ENCODE measurements at places on chromosomes 6 and 20. TPM values are rescaled to one million over a fixed set of nuclear protein-coding genes. Genes with fewer than 3 reads are reported as not detected.

Gene SLC22A2
- not detected for total RNA-seq

GRCh38 chr6:118325220-118325860 lies 222.8 kb upstream of the PLN start:
- DNase-seq: no peak

DNA sequence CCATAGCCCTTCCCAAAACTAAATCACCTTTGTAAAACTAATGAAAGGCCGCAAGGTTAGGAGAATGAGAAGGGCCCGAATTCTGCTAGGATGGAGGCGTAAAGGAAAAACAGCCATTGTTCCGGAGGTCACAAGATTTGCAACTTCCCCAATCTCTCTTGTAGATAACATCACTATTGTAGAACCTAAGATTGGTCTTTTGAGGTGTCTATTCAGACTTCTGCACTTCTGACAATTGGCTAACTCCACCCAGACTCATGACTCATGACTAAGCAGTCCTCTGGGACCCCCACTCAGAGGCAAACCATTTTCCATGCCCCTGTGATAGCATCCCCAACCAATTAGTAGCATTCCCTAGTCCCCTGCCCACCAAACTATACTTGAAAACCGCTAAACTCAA lies 210.5 kb upstream of the SHLD1 start:
- no peak for DNase-seq

GRCh38 chr6:8657522-8657921 lies 222.2 kb upstream of the SLC35B3 start:
- DNase-seq: no peak

GRCh38 chr6:168015482-168016175 lies 18.2 kb downstream of the KIF25 start:
- no peak for DNase-seq

DNA sequence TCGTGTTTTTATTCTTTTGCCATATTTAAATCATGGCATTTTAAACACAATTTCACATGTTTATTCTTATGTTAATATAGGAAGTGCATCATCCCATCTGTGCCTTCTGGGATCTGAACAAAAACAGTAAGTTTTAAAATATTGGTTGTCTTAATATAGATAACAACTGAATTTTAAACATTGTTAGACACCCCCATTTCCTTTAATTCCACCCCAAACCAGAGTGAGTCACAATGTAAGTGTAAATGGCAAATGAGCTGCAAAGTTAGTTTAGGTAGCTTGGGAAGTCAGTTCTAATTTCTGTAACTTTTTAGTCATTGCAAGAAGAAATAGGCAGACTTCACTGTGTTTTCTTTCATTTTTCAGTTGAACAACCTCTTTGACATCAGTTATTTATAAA lies 108.0 kb downstream of the ADGRG6 start:
- peak; percentile 25 for DNase-seq

DNA sequence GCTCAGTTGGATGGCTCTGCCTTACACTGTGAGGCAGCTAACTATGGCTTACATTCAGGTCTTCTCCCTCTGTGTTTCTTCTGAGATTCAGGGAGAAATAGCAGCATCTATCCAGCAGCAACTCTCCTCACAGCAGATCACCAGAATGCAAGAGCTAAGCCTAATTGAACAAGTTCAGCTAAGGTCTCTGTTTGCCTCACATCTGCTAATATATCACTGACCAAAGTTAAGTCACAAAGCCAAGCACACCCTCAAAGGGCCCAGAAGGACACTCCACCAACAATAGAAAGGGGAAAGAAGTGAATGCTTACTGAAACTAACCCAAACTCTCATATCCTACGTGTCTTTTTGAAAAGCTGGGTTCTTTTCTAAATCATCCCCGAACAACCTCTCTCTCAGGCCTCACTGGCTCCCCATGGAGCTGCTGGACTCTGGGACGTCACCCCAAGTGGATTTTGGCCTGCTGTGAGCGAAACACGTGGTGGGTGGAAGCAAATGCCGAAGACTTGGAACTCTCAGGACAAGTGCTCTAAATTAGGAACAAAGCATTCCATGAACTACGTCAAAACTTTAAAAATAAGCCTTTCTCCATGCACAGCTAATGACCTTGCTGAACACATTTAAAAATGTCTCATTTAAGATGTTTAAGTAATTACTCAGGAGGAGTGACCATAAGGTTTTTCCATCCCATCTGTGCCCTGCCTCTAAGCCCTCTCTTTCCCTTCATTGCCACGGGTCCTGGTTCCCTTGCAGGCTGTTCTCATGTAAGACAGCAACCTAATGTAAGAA lies 167.5 kb upstream of the PLCB4 start:
- DNase-seq: no peak

DNA sequence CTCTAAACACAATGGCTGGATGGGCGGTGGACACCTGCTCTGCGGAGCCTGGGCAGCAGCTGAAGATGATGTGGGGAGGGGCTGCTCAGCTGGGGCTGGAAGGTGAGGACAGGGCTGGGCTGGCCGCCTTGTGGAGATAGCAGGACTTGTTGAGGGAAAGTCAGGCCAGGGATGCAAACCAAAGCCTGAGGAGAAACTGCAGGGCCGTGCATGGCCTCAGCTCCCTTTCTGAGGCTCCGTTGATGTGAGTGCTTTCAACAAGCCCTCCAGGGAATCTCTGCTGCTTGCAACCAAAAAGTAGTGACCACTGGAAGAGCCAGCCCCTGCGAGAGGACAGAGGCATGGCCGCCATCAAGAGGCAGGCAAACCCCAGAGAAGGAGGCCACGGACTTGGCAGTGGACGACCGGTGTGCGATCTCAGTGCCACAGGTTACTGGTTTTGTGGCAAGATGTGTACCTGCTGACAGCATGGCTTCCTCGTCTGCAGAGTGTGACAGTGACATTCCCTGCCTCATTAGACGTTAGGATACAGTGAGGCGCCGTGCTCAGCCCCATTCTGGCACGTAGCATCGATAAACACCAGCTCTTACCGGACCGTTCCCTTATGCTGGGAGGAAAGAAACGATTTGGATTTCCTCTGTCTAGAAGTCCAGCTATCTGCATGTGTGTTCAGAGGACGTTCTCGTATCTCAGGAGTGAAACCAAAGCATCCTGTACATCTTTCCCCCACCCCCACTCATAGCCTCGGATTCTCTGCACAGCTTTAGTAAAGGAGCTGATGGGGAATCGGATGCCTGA lies 37.9 kb downstream of the ERMARD start:
- no peak for DNase-seq

Gene HEBP2
- total RNA-seq: 35.8 TPM

DNA sequence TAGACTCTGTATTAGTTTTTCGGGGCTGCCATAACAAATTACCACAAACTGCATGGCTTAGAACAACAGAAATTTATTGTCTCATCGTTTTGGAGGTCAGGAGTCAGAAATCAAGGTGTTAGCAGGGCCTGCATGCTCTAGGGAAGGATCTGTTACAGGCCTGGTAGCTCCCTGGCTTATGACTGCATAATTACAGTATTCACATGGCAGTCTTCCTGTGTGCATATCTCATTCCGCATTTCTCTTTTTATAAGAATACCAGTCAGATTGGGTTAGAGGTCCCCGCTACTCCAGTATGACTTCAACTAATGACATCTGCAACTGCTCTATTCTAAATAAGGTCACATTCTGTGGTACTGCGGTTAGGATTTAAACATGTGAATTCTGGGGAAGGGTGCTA lies 59.3 kb upstream of the SLC2A12 start:
- DNase-seq: no peak

Gene CD2AP
- total RNA-seq: 43.7 TPM

Gene PSORS1C2
- not detected for total RNA-seq

- DNase-seq: no peak
Observed at GRCh38 chr20:15065794-15066193, 728.4 kb upstream of the FLRT3 start.

Gene COQ3
- total RNA-seq: 4.0 TPM

- peak; percentile 67 for DNase-seq
Observed at GRCh38 chr6:90295854-90296340, 746 bp downstream of the BACH2 start.

Gene KCNK16
- not detected for total RNA-seq

DNA sequence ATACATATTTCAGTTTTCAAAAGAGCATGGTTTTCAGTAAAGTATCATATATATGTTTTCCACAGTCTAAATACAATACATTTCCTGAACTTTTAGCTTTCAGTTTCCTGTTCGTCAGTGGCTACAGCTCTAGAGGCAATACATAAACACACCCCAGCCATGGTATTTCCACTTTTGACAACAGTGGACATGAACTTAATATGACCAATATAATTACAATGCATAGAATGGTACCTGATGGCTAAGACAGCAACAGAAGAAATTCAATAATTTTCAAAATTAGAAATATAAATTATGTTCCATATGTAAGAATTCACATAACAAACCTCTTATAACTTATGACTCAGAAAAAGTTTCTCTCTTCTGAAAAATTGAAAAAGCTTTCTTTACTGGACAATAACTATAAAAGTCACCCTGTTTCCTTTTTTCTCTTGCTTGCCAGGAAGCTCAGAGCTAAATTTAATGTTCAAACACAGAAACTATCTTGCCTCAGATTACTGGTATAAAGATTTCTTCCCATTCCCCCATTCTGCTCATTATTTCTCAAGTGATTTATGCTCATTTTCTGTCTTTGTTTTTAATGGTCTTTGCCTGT lies 19.2 kb downstream of the FKBP5 start:
- DNase-seq: peak; percentile 89

- DNase-seq: peak; percentile 20
Observed at GRCh38 chr6:13373488-13373886, 45.1 kb upstream of the TBC1D7 start.

DNA sequence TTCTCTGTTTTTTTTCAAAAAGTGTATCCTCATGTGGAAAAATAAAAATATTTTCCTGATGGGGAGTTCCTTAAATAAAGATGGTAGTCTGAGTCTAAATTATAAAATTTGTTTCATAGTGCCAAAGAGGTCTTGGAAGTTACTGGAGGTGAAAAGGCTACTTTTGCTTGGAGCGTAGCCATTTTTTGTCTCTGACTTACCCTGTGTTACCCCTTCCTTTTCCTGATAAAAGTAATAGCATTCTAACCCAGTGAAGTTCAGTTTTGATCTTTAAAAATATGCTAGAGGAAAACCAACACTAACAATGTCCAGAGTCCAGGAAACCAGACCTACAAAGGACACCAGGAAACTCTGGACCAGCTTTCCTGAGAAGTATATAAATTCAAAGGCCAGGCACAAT lies 112.2 kb upstream of the FOXO3 start:
- peak; percentile 56 for DNase-seq

DNA sequence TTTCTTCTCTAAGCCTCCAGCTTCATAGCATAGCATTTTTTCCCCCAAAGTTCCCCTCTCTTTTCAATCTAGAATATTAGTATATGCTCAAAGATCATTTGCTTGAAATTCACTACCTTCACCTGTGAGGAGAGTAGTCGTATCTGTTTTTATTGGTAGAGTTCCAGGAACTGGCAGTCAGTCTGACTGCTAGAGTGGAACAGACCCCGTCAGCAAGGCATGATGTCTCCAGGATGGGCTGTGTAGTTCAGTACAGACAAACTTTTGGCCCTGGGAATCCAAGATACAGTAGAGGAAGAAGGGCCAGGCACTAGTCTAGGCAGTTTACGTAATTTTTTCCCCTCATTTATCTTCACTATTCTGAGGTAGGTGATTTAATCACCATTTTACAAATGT lies 29.1 kb downstream of the RALY start:
- no peak for DNase-seq

- no peak for DNase-seq
Observed at GRCh38 chr6:143401636-143402370, 48.7 kb downstream of the ADAT2 start.

GRCh38 chr6:131394768-131395432 lies 178.1 kb upstream of the ARG1 start:
- no peak for DNase-seq

Gene ASF1A
- total RNA-seq: 28.5 TPM

DNA sequence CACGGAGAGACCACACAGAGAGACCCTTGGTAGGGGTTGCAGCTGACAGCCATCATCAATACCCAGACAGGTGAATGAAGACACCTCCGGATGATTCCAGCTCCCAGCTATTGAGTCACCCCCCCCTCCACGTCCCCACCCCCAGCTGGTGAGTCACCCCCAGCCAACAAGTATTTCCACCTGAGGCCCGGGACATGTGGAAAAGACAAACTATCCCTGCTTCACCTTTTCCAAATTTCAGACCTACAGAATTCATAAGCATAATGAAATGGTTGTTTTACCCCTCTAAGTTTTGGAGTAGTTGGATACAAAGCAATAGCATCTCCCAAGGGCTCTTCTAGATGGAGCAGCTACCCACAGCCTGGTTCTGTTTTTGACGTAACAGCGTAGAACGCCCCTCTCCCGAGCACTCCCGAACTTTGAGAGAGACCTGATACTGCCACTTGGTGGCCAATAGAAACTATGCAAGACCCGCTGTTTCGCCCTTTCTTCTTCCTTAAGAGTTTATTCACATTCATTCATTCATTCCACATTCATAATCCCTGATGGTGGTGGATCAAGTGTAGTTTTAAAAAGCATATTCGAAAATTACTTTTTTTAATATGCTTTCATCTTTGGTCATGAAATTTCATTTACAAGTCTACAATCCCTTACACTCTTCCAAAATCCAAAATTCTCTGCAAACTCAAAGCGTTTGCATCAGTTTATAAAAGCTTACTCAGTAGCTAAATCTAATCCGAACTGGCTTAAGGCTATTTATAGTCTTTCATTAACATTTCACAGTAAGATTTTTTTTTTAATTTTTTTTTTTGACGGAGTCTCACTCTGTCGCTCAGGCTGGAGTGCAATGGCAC lies 15.1 kb upstream of the PPP1R16B start:
- peak; percentile 79 for DNase-seq

DNA sequence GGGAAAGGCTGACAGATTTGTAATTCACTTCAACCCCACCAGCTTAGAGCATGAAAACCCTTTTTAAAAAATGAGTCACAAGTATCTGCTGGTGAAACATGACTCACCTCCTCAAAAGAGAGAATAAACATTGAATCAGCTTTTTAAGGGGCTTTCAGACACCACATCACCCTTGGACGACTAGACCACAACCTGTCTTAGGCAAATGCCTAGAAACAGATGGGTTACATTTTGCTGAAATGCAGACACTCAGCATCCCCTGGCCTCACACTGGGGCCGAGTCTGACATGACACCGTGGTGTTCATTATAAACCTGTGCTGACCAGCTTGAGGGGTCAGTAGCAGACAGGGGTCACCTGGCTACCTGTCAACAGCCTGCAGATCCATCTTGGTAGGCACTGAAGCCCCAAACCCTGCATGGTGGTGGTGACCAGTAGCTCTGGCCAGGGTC lies 175.3 kb upstream of the CST7 start:
- DNase-seq: no peak

DNA sequence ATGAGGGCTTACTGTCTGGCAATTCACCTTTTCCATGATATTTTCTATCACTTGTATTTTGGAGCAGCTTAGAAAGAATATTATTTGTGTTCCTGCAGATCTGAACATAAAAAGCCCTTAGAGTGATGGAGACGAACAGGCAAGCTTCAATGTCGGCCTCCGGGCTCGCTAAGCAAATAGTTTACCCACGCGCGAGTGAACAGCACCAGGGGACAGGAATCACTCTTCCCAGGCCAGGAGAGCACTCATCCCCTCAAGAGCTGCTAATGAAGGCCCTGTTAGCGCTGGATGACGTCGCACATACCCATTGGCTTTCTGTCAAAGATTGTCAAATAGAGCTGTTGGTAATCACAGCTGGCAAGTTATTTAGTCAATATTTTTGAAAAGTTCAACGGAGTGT lies 395.7 kb downstream of the ZFAND3 start:
- no peak for DNase-seq
